ENCODE measurements at places on chromosomes 7 and 10. TPM values are rescaled to one million over a fixed set of nuclear protein-coding genes. Genes with fewer than 3 reads are reported as not detected.

GRCh38 chr7:127353897-127354296 lies 38.6 kb downstream of the ZNF800 start:
- DNase-seq: no peak

- DNase-seq: no peak
These were observed 492.9 kb upstream of the FOXK1 start for GRCh38 chr7:4189131-4189570.

DNA sequence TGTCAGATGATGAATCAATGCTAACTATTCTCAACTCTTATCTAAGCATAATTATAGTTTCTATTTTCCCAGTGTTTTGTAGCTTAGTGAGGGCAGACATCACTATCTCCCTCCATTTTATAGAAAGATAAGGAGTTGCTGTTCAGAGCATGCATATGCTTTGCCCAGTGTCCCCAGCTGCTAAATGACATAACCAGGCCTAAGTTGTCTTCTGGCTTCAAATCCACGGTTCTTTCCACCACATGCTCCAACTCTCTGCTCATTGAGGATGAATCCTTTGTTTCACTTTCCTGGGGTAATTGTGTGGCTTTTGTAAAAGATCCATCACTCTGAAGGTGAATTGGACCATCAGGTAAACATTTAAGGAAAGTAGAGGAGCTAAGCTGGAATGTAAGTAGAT lies 134.0 kb downstream of the SNX10 start:
- no peak for DNase-seq

DNA sequence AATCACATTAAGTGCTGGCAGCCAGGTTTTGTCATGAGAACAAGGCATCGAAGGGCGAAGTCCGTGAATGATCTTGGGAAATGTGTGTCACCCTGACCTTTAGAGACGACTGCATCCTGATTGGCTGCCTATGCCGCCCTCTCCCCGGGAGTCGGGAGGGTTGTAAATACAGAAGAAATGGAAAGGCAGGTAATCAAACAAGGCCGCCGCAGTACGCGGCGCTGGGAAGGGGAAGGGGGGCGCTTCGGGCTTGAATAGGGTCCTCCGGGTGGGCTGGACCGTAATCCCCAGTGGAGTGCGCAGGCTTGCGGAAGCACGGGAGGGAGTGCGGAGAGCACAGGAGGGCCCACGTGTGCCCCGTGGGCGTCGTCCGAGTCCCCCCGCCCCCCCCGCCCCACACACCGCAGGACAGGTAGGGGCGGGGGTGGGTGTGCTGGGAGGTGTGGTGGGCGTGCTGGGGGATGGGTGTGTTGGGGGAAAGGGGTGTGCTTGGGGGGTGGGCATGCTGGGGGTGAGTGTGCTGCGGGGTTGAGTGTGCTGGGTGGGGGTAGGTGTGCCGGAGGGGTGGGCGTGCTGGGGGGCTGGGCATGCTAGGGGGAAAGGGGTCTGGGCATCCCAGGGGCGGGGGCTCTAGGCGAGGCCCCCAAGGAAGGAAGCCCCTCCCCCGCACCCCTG lies 169.4 kb downstream of the ARHGAP12 start:
- no peak for DNase-seq

DNA sequence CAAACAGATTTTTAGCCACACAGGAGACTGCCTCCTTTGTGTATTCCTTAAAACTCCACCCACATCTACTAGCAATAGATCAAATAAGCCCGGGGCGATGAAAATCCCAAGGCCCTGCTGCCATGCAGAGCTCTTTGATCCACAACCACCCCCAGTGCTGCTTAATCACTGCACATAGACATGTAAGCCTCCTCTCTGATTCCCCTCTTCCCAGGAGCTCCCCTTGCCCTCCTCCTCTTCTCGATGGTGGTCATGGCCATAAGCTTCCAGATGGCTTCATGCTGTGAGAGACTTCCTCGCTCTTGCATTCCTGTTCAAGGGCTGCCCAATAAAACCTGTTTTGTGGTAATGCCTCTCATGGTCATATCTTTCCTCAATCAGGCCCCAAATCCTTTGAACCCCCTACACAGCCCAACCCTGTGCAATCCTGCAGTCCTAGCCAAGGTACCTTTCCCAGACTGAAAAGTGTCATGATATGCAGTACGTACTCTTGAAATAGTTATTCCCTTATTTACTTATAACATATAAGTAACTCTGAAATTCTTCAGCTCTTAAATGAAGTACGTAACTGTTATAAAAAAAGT lies 158.5 kb downstream of the CACNA2D1 start:
- DNase-seq: no peak

GRCh38 chr7:41889040-41889439 lies 186.2 kb upstream of the INHBA start:
- DNase-seq: no peak

DNA sequence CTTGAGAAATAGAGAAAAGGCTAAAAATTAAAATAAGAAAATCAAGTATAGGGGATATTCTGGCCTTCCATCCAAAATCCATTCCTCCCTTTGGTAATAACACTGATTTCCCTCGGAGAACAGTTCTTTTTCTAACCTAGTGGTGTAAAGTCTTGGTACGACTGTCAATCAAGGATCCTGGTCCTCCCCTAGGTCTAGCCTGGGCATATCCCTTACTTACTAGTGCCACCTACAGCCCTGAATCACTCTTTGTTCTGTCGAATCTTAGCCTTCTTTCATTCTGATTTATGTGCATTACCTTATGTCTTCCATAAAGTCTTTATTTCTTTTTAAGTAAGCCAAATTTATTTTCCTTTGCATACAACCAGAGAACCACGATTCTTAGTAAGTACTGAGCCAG lies 298.7 kb upstream of the LRRTM3 start:
- DNase-seq: peak; percentile 80

DNA sequence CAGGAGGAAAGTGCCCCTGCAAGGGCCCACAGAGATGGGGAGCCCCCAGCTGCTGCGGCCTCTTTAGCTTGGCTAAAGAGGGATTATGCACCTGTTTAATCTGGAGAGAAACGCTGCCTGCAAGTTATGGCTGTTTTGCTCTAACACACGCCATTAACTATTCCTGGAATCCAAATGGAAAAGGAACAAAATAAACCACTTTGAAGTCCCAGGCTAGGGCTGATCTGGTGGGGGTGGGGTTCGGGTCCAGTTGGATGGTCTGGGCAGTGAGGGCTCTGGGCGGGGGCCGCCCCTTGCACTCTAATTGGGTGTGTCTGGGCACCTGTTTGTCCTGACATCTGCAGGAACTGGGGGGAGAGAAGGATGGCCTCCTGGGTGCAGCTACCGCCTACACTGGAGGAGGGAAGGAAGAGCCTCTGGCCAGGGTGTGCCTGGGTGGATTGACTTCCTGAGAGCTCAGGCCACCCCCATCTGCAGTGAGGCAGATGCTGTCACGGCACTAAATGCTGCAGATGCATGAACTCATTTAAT lies 300.6 kb downstream of the ZEB1 start:
- DNase-seq: no peak

DNA sequence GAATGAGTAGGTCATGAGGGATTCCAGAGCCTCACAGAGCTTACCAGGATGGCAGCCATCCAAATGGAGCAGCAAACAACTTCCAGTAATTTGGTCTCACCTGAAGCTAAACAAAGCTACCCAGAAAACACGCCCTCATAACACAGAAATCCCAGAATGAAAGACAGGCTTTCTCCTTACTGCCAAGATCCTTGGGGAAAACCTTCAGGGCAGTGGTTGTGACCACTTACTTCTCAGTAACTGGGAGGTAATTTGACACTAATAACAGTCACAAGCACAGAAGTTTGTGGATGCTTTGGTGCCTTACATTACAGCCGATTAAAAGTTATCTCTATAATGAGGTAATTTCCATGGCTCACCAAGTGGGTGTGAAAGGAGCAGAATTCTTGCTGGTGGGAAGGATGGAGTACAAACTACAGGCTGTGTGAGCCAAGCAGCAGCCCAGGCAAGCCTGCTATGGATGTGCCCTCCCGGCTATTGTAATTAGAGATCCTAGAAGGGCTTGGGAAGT lies 10.4 kb downstream of the WDR91 start:
- DNase-seq: no peak

DNA sequence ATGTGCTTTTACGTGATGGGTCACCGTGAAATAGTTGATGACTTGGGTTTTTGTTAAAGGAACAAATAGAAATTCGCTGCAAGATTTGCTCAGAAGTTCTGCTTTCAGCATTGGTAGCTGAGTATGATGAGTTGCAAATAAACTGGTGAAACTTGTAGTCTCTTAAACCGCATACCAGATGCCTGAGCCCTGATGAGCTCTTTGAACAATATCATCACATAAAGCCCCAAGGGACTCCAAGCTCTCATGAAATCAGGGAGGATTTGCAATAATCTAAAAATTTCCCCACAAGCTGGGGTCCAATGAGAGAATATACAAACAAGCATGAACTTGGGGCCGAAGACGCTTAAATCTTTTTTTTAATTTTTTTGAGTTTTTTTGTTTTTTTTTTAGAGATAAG lies 312.4 kb downstream of the CALN1 start:
- no peak for DNase-seq

DNA sequence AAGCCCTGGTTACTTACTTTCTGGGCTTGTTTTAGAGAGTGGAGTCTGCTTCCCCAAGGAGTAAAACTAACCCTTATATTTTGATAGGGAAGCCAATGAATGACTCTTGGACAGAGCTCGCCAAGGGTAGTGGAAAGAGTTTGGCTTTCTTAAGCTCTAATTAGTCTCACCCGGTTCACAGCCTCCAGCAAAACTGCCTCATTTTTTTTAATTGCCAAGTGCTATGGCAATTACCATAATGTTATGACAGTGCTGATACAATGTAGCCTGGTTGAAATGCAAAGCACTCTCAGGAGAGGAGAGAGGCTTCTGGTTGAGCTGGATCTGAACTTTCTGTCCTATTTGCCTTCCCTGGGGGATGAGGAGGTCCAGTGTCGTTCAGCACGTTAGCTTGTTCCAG lies 376.1 kb upstream of the CHRM2 start:
- DNase-seq: no peak

GRCh38 chr10:47046321-47047126 lies 135.3 kb downstream of the PTPN20 start:
- no peak for DNase-seq

DNA sequence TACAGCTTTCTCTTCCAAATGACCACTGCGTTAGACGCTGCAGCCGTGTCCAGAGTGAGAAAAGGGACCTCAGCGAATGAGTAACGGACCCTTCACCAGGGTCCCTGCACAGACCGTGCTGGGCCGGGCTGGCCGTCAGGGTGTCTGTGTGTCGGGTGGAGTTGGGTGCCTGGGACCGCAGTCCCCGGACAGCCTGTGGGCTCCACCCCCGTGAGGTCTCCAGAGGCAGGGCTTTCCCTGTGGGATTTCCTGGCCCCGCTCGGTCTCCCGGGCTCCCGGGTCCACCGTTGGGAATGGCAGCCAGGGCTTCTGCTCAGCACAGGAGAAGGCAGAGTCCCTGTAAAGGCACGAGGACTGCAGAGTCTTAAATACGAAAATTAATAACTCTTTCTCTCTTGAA lies 509.7 kb downstream of the TCERG1L start:
- no peak for DNase-seq

DNA sequence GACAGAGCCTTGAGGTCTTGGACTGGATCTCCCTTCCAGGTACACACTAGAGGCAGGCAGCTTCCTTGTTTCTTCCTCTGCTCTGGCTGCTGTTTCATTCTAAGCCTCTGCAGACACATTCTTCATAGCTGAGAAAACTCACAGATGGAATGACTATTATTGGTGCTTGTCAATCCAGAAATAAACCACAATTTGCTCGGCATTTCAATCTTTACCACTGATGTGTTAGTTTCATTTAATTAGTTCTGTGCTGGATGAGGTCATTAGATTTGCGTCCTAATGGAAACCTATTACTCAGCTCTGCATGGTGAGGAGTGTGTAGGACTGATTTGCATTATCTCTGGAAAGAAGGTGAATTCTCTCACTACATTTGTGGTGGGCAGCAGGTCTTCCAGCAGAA lies 392.5 kb downstream of the NRG3 start:
- no peak for DNase-seq

The TMEM229A gene
- not detected for total RNA-seq

The MSMB gene
- total RNA-seq: not detected

The ANKRD61 gene
- 0.22 TPM for total RNA-seq

The RET gene
- not detected for total RNA-seq

The SUN3 gene
- total RNA-seq: not detected

The ADAM12 gene
- total RNA-seq: not detected

The C7orf33 gene
- not detected for total RNA-seq

The OPALIN gene
- total RNA-seq: not detected
